NCI-H1436 (cell line): ENCODE measurements at places on chromosomes 1 and 21.

DNA sequence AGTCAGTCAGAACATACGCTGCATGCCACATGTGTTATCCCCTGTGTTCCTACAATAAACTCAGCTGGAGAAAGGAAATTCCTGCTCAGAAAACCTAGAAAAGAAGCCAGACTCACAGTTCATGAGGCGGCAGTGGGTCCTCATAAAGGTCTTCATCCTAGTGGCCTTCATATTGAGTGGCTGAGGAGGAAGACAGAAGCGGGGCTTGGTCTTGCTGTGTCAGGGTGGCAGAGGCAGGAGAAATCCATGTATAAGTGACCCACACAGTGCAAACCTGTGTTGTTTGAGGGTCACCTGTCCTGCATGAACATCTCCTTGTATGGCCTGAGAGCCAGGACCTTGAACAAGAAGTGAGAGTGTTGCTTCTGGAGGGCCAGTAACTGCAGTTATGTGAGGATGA is 4.0 kb upstream of the WNT3A start:
- DNase-seq = no peak

DNA sequence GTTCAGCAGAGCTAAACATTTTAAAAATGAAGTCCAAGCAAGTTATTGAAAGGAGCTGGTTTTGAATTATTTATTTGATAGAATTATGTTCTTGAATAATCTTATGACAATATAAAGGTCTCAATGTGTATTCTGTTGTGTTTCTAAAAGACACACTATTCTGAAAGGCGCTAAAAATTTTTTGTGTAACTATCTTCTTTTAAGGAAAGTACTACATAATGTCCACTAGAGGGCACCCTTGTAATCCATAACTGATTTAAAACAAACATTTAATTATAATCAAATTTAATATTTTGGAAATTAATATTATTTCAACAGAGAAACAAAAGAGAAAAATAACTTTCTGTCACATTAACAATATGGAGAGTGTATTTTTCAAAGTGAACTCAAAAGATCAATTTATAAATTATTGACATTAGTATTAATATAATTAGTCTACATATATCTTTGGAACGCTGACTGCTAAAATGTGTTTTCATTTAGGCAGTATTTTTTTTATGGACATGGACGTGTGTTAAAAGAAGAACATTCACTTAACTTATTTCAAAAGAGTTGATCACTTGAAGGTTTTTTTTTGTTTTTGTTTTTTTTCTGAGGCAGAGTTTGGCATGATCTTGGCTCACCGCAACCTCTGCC is 248.4 kb downstream of the DENND1B start:
- DNase-seq = peak; percentile 63

- DNase-seq = no peak
Measured at GRCh38 chr1:235087906-235088305, 40.7 kb downstream of the TOMM20 start.

DNA sequence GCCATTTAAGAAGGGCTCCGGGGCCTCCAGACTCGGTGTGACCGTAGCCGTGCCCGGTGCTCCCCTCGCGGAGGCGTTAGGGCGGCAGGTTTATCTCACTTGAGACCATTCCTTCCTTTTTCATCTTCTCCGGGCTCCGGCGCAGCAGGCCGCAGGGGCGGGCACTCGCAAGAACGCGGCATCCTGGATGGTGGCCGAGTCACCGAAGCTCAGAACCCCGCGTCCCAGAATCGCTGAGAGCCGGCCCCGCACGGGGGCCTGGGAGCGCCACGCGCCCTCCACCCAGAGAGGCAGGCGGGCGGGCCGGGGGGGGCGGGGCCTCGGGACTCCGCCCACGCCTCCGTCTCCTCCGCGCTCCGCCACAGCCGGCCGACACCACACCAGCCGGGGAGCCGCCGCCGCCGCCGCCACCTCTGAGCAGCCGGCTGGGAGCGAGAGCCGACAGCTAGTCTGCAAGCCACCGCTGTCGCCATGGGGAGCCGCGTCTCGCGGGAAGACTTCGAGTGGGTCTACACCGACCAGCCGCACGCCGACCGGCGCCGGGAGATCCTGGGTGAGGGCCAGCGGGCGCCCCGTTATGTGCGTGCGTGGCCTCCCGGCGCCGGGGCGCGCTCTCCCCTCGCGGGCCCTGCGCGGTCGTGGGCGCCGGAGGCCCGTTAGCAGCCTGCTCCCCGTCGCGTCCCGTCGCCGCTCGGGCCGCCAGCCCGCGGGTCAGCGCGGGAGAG is at the start of gene DEGS1:
DEGS1 (plus strand) TSS at position 375 of the 725 bp plus-strand sequence; CDS start at position 472, 97 bp downstream.
- peak; percentile 91 for DNase-seq

DNA sequence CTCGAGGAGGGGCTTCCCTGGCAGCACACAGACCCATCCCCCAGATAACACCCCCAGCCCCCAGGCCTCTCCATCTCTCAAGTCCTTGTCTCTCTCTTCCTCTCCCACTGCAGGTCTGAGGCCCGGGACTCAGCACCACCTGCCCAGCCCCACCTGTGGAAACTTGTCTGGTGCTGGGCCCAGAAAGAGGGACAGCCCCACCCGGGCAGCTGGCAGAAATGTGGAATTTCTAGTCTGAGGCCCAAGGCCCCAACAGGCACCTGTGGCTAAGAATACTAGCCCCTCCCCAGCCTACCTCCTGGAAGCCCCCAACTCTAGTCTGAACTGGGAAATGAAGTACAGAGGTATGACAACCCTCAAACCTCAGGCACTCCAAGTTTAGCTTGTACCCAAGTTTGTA is 15.4 kb downstream of the TTC39A start:
- DNase-seq = no peak

- no peak for DNase-seq
Measured at GRCh38 chr1:179297105-179297378, 3.4 kb downstream of the SOAT1 start.

- DNase-seq = no peak
Measured at GRCh38 chr21:16305686-16306085, 575.9 kb downstream of the USP25 start.

- no peak for DNase-seq
Measured at GRCh38 chr1:87056974-87057373, 142.5 kb downstream of the HS2ST1 start.

DNA sequence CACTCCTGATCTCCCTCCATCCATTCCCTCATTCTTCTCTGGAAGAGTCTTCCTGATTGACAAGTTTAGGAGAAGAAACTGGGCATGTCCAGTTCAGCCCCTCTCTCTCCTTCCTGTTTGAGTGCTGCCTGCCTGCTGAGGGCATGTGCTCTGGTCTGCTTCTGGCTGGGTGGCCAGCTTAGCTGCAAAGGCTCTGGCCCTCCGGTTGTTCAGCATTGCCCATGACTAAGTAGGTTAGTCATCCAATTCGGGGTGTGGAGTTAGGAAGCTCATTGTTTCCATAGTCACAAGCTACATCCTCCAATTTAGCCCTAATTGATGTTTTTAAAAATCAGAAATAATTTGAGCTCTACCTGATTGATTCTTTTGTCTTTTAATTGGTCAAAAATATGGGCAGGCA is 25.6 kb upstream of the PLA2G2E start:
- DNase-seq = no peak

DNA sequence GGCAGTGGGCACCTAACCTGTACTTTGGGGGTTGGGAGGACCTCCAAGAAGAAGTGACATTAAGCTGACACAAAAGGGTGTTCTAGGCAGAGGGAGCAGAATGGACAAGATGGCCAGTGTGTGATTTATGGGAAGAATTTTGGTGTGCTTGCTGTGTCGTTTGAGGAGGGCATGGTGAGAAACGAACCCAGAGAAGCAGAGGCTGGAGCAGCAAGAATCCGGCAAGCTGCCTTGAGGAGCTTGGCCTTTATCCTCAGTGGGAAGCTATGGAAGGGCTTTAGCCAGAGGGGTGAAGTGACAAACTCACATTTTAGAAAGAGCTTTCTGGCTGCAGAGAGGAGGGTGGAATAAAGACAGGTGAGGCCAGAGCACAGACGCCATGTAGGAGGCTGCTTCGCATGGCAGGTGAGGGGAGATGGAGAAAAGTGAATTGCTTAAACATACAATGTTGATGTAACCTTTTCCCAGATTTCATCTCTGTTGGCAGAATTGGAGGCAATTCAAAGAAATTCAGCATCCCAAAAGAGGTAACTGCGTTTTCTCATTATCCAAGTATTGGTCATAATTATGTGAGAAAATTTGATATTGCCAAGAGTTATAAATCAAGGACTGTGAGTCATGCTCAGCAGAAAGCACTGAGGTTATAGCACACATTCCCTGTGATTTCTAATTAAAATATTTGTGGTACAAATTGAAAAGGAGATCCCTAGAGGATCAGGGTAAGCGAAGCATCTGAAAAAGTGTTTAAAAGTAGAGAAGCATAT is 26.5 kb downstream of the TRIM45 start:
- no peak for DNase-seq

GRCh38 chr1:85091671-85092280 is 43.5 kb upstream of the MCOLN3 start:
- DNase-seq = no peak

DNA sequence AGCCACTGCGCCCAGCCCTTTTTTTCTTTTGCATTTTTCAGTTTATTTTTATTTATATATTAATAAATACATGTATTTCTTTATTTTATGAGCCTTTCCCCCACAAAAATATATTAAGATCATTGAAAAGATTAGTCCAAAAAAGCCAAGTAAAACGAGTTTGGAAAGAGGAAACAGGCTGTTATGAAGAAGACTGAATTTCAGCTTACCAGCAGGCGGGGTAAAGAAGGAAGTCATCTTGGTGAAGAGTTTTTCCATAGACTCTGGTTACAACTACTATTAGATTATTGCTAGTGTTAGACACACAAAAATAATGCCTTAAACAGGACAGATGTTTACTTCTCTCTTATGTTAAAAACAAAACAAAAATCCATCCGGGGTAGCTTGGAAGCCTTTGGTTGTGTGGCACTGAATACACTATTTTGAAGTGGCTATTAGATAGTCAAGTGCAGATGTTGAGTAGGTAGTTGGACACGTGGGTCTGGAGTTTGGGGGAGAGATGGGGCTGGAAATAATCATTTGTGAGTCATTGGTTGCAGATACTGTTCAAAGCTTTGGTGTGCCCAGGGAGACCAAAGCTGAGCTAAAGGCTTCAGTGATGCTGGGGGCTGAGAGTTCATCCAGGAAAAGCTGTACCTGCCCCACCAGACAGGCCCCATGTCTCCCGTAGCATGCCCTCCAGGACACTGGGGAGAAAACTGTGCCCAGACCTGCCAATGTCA is 8.7 kb upstream of the LRRC71 start:
- no peak for DNase-seq

DNA sequence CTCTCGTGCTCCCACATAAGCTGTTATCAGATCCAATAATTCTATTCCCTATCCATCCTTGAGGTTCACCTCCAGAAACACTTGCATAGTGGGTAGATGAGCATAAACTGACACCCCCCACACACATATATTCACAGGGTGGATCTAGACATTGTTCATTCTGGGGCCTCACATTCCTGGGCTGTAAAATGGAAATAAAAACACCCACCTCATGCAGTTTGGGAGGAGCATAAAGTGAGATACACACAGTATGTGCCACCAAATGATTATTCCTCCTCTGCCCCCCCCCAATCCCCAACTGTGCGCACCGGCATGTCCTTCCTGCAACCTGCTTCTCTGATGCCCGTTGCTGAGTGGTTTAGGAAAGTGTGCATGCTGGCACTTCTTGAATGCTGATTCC is 17.9 kb downstream of the PRDM15 start:
- DNase-seq = no peak

GRCh38 chr1:65470766-65471165 is 50.3 kb downstream of the LEPR start:
- no peak for DNase-seq

DNA sequence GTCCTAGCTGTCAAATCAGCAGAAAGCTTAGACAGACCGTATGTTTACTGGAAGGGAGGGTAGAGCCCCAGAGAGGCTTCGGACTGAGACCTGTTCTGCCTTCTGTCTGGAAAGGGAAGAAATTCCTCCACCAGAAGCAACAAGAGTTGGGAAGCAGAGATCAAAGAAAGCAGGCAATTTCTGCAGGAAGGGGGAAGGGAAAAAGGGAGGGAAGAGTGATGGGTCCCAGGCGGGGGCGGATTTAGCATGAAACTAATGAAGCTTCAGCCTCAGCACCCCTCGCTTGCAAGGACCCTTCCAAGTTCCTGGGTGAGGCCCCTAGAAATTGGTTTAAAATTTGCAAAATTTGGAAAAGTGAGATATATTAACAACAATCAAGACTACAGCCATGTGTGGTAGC is 26.6 kb upstream of the FAM20B start:
- no peak for DNase-seq

DNA sequence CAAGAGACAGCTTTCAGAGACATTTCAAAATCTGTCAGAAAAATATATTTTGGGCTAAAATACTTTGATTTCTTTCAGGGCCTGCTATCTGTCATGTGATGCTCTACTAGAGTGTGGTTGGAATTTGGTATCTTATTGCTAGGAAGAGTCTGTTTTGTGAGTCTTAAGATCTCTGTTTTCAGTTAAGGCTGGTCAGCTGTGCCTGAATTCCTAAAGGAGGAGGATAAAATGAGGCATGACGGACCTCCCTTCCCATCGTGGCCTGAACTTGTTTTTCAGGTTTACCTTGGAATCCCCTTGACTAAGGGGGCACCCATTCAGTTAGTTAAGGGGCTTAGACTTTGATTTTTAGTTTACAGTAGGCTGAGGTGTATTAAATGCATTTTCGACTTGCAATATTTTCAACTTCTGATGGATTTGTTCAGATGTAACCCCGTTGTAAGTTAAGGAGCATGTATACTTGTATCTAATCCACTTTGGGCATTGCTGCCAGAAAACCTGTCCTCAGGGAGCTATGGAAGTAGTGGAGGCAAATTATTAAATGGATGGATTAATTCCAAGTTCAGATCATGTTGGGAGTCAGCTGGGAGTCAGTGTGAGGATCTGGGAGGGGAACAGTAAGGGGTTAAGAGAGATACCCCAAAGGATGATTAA is 18.3 kb downstream of the CAPN2 start:
- no peak for DNase-seq

GRCh38 chr1:31718327-31718897 is 14.6 kb upstream of the COL16A1 start:
- no peak for DNase-seq

DNA sequence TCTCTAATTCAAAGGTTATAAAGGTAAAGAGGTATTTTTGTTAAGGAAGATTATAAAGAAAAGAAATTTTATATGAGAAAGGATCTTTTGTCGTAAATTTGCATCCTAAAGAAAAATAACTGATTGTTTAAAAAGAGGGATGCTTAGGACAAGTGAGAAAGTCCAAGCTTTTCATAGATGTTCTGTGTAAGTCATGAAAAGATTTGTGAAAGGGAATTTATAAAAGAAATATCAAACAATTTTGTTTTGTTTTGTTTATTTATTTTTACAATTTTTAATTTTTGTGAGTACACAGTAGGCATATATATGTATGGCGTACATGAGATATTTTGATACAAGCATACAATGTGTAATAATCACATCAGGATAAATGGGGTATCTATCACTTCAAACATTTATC is 145.2 kb downstream of the ADSS2 start:
- DNase-seq = no peak

DNA sequence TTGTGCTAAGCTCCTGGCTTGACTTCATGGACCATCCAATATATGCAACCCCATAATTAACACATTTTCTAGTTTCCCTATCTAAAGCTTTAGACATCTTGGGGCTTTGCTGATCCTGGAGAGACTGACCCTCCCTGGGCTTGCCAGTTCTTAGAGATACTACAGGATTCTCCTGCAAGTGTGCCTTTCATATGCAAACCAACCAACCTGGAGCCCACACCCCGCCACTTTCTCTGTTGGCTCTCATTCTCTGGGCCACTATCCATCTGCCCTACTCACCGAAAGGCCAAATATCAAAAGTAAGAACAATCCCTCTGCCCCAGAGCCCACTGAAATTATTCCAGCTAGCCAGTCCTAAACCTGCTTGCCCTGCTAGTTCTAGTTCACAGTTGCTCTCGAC is 2.2 kb upstream of the GBP6 start:
- no peak for DNase-seq
